Neuronal stem cell (in vitro differentiated cells): ENCODE measurements at places on chromosomes 1 and 21.

- no peaks in the 10 kb centered on the region for H3K27me3 ChIP-seq
- H3K36me3 ChIP-seq: no peaks in the 10 kb centered on the region
- H3K4me1 ChIP-seq: peaks cover 4% of the 10 kb centered on the region
- no peak overlapping the region for H3K4me3 ChIP-seq
- no peak overlapping the region for H3K27ac ChIP-seq
- DNase-seq: no peak
These were observed 13.3 kb downstream of the HSF2BP start for GRCh38 chr21:43645976-43646375.

DNA sequence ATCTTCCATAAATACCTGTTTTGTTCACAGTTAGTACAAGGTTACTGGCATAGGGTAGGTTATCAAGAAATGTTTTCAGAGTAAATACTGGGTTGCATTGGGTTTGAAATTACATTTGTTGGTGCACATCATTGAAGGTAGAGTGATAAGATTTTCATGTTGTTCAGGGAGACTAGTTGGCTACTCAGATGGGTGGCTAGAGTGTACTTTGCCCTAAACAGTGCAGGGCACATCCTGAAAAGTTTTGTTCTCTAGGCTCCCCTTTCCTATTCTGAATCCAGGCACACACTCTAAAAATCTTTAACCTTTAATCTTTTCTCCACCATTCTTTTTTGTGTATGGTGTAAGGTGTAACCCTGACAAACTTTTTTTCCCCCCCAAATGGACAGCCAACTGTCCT is 18.0 kb downstream of the POU2F1 start:
- no peaks in the 10 kb centered on the region for H3K4me1 ChIP-seq
- H3K27me3 ChIP-seq: no peaks in the 10 kb centered on the region
- DNase-seq: no peak
- H3K36me3 ChIP-seq: no peaks in the 10 kb centered on the region
- no peak overlapping the region for H3K27ac ChIP-seq

DNA sequence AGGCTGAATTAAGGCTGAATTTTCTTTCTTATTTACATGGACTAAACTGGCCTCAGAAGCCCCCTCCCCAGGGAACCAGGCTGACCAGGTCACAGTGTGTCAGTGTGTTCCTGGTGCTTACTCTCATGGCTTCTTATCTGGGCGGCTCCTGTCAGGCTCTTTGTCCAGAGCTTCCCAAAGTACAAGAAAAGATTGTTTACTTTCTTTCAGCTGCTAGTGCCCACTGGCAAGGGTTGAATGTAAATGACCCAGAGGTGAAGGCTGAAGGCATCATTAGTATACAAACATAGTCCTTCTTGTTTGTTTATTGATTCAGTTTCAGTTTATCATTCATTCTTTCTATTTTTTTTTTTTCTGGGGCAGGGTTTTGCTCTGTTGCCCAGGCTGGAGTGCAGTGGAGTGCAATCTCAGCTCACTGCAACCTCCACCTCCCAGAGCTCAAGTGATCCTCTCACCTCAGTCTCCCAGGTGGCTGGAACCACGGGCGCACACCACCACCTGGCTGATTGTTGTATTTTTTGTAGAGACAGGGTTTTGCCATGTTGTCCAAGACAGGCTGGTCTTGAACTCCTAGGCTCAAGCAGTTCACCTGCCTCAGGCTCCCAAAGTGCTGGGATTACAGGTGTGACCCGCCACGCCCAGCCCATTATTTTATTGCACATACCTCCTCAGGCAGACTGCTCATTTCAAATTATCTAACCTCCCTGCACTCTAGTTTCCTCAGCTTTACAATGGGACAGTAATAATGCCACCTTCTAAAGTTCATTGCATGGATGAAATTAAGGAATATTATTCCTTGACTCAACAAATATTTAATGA is 9.8 kb upstream of the KDM4A start:
- no peak for DNase-seq
- H3K36me3 ChIP-seq: no peaks in the 10 kb centered on the region
- no peak overlapping the region for H3K27ac ChIP-seq
- H3K4me1 ChIP-seq: no peaks in the 10 kb centered on the region

DNA sequence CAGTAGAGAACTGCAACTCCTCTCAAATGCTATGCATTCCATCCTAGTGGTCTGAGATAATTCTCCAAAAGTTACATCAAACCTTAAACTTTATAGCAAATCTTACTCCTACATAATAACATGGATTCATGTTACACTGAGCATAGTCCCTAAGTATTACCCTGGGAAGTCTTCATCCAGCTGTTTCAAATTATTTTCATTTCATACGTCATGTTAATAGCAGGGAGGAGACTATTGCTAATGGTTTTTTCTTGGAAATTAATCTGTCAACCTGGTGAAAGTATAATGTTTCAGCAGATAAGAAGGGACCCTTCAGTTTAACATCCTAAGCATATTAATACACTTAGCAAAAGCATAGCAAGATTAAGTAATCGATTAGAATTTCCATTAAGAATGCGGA is 318.1 kb downstream of the USP25 start:
- no peak overlapping the region for H3K27ac ChIP-seq
- DNase-seq: no peak
- no peaks in the 10 kb centered on the region for H3K4me1 ChIP-seq
- H3K27me3 ChIP-seq: no peaks in the 10 kb centered on the region
- H3K4me3 ChIP-seq: no peak overlapping the region
- H3K36me3 ChIP-seq: no peaks in the 10 kb centered on the region
